Kidney (tissue), 22 donors: ENCODE measurements at places on chromosomes 4 and X.

- no peak for DNase-seq
These were observed 16.8 kb upstream of the EPGN start for GRCh38 chr4:74291471-74291870.

DNA sequence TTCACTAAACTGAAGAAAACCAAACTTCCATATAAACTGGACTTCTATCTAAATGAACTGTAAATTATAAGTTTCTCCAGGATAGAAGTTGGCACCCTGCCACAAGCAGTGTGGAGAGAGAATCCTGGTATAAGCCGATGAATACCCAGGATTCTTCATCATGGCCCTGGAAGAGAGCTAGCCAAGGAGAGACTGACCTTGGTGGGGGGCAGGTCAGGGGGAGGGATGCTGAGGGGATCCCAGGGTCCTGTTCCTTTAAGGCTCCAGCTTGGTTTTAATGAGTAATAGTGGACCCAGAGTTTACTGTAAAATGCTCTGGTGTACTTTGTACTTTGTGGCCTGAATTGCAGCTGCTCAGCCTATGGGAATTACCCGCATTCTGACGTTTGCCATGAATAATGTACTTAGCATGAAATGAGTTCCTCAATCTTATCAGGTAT is 16.9 kb downstream of the RASSF6 start:
- no peak for DNase-seq

DNA sequence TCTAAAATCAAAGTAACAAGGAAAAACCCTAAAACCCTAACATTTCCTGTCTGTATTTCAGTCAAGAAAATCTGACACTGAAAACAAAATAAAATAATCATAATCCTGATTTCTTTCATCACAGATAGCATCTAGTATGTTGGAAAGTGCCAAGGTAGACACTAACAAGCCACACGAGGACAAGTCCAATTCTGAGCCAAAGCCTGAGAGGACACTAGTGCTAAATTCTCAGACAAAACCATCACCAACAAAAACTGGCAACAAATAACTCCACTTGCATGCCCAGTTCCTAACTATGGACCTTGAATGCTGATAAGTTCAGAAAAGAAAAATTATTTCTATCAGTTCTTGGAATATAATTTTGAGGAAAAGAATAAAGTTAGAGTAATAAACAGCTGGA is 113.7 kb downstream of the MANBA start:
- DNase-seq = no peak

GRCh38 chrX:119325456-119325855 is 73.7 kb upstream of the SLC25A43 start:
- no peak for DNase-seq

DNA sequence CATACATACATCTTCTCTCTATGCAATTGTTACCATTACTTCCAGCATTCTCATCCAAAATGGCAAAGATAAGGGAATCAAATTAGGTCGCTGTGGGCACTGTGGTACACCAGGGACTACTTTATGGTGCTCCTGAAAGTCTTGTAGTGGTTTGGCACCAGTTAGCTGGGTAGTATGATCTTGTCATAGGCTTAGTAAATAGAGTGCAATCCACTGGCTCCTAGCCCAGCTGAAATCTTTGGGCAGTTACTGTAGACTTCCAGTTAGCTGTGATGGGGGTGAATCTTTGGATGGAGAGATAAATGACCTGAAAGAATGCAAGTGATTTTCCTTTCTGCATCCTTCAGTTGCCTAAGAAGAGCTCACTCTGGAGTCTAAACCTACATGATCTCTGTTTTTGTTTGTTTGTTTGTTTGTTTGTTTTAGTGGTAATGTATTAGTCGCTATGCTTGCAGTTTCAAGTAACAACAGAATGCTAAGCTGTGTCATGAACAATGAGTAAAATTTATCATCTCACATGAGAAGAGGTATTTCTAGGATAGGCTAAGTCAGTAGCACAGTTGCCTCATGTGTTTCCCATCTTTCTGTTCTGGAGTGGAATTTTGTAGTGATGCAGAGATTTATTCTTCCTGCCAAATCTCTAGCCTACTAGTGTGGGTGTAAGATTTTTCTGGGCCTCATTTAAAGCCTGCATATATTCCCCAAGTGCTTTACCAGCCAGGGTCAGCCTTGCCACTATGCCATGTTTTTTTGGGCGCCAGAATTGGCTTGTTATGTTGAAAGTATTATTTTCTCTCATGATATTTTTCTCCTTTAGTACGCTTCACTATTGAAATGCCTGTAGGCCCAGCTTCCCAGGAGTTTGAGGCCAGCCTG is 24.2 kb downstream of the HERC3 start:
- DNase-seq = no peak
